ENCODE measurements at places on chromosomes 2 and 18.

GRCh38 chr2:127678991-127679390 lies 3.7 kb upstream of the LIMS2 start:
- DNase-seq, result no peak

- no peak for DNase-seq
These were observed 306.5 kb upstream of the TNP1 start for GRCh38 chr2:217166241-217166850.

- no peak for DNase-seq
These were observed 69.8 kb downstream of the CYBRD1 start for GRCh38 chr2:171592036-171592555.

DNA sequence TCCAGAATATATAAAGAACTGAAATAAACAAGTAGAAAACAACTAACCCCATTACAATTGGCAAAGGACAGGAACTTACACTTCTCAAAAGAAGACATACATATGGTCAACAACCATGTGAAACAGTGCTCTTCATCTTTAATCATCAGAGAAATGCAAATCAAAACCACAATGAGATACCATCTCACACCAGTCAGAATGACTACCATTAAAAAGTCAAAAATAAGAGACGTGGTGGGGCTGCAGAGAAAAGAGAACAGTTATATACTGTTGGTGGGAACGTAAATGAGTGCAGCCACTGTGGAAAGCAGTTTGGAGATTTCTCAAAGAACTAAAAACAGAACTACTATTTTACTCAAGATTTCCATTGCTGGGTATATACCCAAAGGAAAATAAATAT lies 1696.3 kb upstream of the TMEFF2 start:
- no peak for DNase-seq

- no peak for DNase-seq
These were observed 3.2 kb upstream of the DYTN start for GRCh38 chr2:206721256-206721920.

DNA sequence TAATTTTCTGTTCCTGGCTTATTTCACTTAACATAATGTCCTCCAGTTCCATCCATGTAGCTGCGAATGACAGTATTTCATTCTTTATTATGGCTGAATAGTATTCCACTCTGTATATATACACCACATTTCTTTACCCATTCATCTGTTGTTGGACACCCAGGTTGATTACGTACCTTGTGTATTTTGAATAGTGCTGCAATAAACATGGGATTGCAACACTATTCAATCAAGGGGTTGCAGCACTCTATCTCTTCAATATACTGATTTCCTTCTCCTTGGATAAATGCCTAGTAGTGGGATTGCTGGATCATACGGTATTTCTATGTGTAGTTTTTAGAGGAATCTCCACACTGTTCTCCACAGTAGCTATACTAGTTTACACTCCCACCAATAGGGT lies 61.3 kb downstream of the THADA start:
- DNase-seq, result no peak

DNA sequence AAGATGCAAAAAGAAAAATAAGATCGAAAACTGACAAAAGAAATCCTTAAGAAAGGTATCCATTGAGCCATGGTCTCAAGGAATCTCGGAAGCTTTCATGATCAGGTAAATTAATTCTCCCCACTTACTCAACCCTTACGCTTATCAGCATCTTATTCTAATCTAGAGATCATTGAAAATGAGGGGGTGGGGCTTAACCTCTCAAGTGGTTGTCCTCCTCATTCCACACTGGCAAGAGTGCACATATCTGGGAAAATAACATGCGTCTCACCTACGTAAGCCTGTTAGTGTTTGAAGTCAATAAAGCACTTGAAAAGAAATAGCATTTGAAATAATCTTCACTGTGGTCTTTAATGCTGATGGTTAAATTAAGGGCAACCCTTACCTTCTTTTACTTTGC lies 82.5 kb upstream of the NEUROD1 start:
- no peak for DNase-seq

GRCh38 chr2:120220756-120221155 lies 2.4 kb downstream of the TMEM185B start:
- DNase-seq, result no peak

DNA sequence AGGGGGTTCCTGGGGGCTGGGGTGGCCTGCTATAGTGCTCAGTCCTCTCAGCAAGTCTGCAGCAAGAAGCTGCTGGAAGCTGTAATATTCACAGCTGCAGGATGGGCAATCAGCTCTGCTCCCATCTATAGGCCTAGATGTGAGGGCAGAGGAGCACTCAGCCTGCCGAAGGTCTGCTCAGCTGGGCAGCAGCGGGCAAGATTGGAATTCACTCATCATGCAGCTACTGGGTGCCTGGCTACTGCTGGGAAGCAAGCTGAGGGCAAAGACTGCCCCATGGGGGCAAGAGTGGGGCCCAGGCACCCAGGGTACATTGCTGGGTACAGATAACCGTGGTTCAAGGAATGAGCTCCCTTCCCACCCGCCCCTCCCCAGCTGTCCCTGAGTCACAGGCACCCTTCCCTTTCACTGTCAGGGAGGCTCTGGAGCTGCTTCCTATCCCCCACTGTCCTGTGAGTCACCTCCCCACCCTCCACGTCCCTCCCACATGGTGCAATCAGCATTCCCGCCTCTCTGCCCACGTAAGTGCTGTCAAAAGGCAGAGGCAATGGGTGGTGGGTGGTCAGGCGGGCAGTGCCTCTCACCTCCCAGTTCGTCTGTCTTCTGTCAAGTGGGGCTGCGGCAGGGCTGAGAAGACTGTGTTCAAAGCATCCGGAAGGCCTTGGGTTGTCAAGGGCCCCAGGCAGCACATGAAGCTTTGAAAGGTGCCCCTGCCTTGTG lies 169.2 kb downstream of the TRIM43 start:
- DNase-seq, result no peak

GRCh38 chr18:34977838-34978532 lies 63.2 kb upstream of the MAPRE2 start:
- DNase-seq, result peak; percentile 5

DNA sequence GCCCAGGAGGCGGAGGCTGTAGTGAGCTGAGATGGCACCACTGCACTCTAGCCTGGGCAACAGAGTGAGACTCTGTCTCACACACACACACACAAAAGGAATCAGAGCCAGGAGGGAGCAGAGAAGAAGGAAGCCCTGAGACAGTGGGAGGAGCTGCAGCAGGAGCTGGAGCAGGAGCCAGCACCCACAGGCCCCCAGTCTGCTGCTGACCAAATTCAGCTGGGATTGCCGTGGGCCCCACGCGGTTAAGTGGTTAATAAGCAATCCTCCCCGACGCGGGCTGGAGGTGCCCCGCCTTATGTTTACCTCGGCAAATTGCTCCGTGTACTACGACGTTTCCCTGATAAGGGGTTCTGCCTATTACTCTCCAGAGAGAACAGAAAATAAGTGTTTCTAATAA lies 265.3 kb downstream of the TWIST2 start:
- no peak for DNase-seq

- DNase-seq, result no peak
These were observed 71.9 kb downstream of the TCF4 start for GRCh38 chr18:55515941-55516710.

- DNase-seq, result no peak
These were observed 460.7 kb downstream of the MTX2 start for GRCh38 chr2:176729706-176730569.

GRCh38 chr18:58315041-58315440 lies 271.0 kb downstream of the NEDD4L start:
- no peak for DNase-seq

DNA sequence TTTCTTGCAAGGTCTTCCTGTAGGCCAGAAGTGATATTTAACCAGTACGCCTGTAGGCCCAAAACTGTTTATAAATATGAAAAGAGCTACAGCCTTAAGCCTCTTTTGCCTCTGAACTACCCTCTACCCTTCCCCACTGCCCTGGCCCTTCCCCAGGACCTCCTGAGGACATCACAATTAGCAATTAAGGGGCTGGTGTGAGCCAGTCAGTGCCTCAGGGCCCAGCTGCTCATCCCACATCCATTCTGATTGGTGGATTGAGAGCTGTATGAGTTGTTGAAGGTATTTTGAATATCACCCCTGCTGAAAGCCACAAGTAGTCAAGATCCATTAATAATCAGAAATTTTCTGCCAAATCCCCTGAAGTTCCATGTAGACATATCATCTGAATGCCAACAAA lies 126.3 kb upstream of the TACR1 start:
- DNase-seq, result no peak

GRCh38 chr2:74148457-74149246 lies 940 bp upstream of the BOLA3 start:
- DNase-seq, result no peak

GRCh38 chr2:10668402-10669012 lies 21.3 kb downstream of the NOL10 start:
- no peak for DNase-seq

DNA sequence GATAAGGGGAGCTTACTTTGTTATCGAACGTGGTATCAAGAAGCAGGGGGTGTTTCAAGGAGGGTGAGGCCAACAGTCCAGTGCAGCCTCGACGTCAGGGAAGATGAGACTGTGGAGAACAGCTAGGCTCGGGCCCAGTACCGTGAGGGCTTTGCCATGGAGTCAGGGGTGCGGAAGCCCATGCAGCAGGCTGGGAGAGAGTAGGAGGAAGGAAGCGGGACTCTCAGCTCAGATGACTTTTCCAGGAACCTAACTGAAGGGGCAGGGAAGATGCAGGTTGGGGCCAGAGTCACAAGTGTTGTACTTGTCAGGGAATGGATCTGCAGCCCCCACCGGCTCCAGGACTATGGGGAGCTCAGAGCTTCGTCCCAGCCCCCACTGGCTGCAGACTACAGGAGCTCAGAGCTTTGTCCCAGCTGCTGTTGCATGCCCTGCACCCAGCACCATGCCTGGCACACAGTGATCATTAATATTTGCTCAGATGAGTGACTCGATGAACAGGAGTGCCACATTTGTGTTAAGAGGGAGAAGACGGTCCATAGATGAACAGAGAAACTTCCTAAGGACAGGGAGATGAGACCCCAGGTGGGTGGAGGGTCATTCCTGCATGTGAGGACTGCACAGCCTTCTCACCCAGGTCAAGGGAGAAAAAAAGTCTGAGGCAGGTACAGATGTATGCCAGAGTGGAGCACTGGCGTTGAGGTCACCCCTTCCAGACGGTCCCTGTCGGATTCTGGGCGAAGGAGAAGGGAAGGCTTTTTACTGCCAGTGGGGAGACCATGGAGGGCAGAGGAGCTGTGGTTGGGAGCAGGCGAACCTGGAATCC lies 36.4 kb downstream of the PTGR3 start:
- no peak for DNase-seq

DNA sequence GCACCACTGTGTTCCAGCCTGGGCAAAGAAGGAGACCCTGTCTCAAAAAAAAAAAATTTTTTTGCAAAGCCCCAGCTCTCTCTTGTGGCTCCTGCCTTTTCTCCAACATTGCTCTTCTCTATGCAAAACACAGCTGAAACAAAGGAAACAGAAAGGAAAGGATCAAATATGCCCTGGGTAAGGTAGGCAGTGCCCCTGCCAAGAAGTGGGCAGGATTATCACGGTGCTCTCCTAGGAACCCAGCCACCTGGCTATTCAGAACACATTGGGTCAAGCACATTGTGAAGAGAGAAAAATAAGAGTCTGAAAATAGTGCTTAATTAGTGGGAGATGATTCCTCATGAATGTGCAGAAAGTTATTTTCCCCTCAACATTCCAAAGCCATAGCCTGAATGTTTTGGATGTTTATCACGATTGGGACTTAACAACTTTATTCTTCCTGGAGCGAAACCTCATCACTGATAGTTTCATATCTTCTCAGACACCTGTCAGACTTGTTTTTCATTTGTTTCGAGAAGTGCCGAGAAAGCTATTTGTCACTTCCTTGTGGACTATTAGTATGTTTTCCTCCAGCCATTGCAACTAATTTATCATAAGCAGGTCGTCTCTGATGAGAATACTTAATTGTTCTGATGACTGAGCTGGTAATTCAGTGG lies 42.7 kb upstream of the RPL31 start:
- no peak for DNase-seq

GRCh38 chr2:121066526-121066925 lies 218.5 kb downstream of the TFCP2L1 start:
- no peak for DNase-seq
